ENCODE measurements at places on chromosomes 7 and 10. TPM values are rescaled to one million over a fixed set of nuclear protein-coding genes. Genes with fewer than 3 reads are reported as not detected.
A peak's percentile ranks its signal among the peaks of the same experiment; 100 is the strongest.

The CD36 gene
- total RNA-seq, result 6.8 TPM

DNA sequence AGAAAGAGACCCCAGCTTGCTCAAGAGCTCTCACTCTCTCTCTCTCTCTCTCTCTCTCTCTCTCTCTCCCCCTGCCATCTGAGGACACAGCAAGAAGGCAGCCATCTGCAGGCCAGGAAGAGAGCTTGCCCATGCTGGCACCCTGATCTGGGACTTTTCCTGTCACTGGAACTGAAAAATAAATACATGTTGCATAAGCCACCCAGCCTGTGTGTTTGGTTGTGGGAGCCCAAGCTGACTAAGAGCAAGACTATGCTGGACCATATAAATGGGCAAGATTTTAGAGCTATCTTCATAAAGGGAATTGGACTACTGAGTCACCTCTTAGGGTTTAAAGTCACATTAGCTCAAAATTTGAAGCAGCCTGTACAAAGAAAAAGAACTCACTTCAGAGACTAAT, 98.6 kb downstream of the SLC16A9 start:
- no peaks in the 10 kb centered on the region for H3K36me3 ChIP-seq
- peaks cover 34% of the 10 kb centered on the region for H3K27me3 ChIP-seq
- H3K4me3 ChIP-seq, result no peak overlapping the region
- H3K4me1 ChIP-seq, result no peaks in the 10 kb centered on the region
- no peak overlapping the region for H3K27ac ChIP-seq
- DNase-seq, result no peak

The NPY4R gene
- not detected for total RNA-seq

DNA sequence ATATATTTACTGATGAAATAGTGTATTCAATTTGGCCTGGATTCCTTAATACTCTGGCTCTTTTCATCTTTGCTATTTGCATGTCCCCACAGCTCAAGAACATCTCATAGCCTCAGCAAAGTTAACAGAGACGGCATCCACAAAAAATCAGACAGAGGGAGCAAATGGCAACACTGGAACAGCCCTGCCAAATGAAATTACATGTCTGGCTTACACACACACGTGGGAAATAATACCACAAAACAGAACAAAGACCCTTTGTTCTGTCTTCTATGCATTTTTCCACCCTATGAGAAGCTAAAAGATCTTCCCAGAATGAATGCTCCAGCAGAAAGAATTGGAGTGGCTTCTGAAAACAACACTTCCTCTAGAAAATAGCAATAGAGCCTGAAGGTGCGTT, 139.5 kb downstream of the ALOX5 start:
- peaks cover 22% of the 10 kb centered on the region for H3K4me1 ChIP-seq
- no peak overlapping the region for H3K4me3 ChIP-seq
- no peak overlapping the region for H3K27ac ChIP-seq
- no peak for DNase-seq

DNA sequence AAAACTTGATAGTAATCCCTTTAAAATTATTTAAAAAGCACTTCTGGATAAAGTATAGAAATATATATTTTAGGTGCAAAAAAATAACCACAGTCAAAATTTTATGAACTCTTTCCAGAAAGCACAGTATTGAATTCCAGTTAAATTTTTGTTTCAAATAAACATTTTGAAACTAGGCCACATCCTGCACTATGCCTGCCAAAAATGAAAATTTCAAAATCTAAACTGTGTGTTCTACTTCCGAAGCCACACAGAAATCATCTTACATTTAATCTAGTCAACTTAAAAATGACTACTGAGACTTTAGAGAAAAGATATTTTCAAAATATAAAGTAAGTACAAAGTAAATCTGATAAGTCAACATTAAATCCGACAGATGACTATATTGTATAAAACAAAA, 50.0 kb downstream of the MAGI2 start:
- H3K36me3 ChIP-seq, result no peaks in the 10 kb centered on the region
- no peaks in the 10 kb centered on the region for H3K27me3 ChIP-seq
- no peak overlapping the region for H3K4me3 ChIP-seq
- DNase-seq, result no peak
- no peak overlapping the region for H3K27ac ChIP-seq

DNA sequence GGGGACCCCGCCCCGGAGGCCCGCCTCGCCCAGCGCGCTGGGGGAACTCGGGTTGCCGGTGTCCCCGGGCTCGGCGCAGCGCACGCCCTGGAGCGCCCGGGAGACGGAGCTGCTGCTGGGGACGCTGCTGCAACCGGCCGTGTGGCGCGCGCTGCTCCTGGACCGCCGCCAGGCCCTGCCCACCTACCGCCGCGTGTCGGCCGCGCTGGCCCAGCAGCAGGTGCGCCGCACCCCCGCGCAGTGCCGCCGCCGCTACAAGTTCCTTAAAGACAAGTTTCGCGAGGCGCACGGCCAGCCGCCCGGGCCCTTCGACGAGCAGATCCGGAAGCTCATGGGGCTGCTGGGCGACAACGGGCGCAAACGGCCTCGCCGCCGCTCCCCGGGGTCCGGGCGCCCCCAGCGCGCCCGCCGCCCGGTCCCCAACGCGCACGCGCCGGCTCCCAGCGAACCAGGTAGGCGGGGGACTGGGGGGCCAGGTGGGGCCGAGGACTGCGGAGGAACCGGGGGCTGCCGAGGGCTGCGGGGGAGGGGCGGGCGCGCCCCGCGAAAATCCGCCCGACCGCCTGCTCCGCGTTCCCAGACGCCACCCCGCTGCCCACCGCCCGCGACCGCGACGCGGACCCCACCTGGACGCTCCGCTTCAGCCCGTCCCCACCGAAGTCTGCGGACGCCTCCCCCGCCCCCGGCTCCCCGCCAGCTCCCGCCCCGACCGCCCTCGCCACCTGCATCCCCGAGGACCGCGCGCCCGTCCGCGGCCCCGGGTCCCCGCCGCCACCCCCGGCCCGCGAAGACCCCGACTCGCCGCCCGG, 574 bp downstream of the UTF1 start:
- H3K4me3 ChIP-seq, result peak overlapping the region; percentile 77
- no peak overlapping the region for H3K27ac ChIP-seq
- no peaks in the 10 kb centered on the region for H3K36me3 ChIP-seq
- H3K27me3 ChIP-seq, result peaks cover 62% of the 10 kb centered on the region
- no peak for DNase-seq

DNA sequence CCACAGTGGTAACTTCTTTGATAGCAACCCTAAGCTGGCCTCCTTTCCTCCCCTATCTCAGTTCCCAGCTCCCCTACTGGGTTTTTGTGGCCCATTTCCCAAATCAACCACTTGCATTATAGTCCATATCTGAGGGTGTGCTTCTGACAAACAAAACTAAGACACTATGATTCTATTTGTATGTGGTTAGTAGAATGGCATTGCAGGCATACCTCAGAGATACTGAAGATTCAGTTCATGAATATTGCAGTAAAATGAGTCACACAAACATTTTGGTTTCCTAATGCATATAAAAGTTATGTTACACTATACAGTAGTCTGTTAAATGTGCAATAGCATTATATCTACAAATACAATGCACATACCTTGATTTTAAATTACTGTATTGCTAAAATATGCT, 15.4 kb upstream of the TMEM243 start:
- peaks cover 2% of the 10 kb centered on the region for H3K4me1 ChIP-seq
- no peak overlapping the region for H3K27ac ChIP-seq
- DNase-seq, result no peak
- no peaks in the 10 kb centered on the region for H3K36me3 ChIP-seq
- H3K27me3 ChIP-seq, result peaks cover 31% of the 10 kb centered on the region
- no peak overlapping the region for H3K4me3 ChIP-seq

The CYP2C19 gene
- not detected for total RNA-seq

The PLXNA4 gene
- total RNA-seq, result 11.7 TPM

Measured in T-helper 17 cell (primary cell).